ENCODE measurements at places on chromosomes 11 and 22.

- DNase-seq: no peak
These were observed 22.5 kb downstream of the MYO18B start for GRCh38 chr22:25764270-25765015.

GRCh38 chr11:75272821-75273301 is 32.3 kb downstream of the TPBGL start:
- no peak for DNase-seq

DNA sequence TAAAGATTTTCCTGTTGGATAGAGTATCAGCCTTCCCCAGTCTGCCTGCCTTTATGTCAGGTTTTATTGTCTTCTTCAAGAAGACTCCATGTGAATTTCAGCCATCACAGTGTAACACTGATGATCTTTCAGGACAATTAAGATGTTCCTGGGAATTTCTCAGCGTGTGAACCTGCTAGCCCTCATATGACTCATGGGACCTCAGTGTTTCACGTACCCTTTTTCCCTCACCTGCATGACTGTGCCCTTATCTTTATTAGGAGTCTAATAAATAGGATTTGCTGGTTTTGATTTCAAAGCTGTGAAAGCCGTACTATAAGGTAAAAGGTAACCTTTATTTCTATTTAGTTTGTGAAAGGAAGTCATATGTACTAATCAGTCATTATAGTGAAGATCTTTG is 81.7 kb upstream of the MYO18B start:
- no peak for DNase-seq

DNA sequence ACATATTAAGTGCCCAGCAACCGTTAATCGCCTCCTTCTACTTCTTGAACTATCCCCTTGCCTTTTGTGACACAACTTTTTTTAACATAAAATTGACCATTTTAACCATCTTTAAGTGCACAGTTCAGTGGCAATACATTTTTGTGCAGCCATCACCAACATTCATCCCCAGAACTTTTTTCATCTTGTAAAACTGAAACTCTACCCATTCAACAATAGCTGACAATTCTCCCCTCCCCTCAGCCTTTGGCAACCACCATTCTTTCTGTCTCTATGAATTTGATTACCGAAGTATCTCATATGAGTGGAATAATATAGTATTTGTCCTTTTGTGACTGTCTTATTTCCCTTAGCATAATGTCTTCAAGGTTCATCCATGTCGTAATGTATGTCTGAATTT is 66.0 kb downstream of the MICAL2 start:
- DNase-seq: no peak

Data from amniotic epithelial cell (primary cell).